Mucosa of descending colon (tissue), 3 donors: ENCODE measurements at places on chromosomes 3 and 15. TPM values are rescaled to one million over a fixed set of nuclear protein-coding genes. Genes with fewer than 3 reads are reported as not detected.

EPHB3 gene
- 33.6 TPM for total RNA-seq

ADAMTS7 gene
- 5.7 TPM for total RNA-seq

MYRIP gene
- 9.9 TPM for total RNA-seq

LSAMP gene
- 39.8 TPM for total RNA-seq

KY gene
- 3.7 TPM for total RNA-seq

PPP1R2 gene
- total RNA-seq = 42.6 TPM
